Myometrial cell (primary cell): ENCODE measurements at places on chromosomes 4 and X. TPM values are rescaled to one million over a fixed set of nuclear protein-coding genes. Genes with fewer than 3 reads are reported as not detected.

Gene CDX4
- not detected in 2 replicates for total RNA-seq

Gene ADRA2C
- total RNA-seq: 67.3 and 71.2 TPM in 2 replicates

Gene FHDC1
- under 0.01 and 0.18 TPM in 2 replicates for total RNA-seq

Gene WNK3
- total RNA-seq: 0.18 TPM in 1 of 2 replicates, not detected in the other

Gene TXLNG
- total RNA-seq: 9.2 and 10.4 TPM in 2 replicates

Gene APLN
- total RNA-seq: not detected in 2 replicates

Gene INPP4B
- total RNA-seq: 13.0 and 13.5 TPM in 2 replicates

Gene ASB11
- total RNA-seq: not detected in 2 replicates

Gene ELF2
- 16.7 and 20.0 TPM in 2 replicates for total RNA-seq

Gene NAP1L3
- 0.86 and 1.6 TPM in 2 replicates for total RNA-seq

Gene DKK2
- not detected in 2 replicates for total RNA-seq
